ENCODE measurements at places on chromosomes 3 and 15.

DNA sequence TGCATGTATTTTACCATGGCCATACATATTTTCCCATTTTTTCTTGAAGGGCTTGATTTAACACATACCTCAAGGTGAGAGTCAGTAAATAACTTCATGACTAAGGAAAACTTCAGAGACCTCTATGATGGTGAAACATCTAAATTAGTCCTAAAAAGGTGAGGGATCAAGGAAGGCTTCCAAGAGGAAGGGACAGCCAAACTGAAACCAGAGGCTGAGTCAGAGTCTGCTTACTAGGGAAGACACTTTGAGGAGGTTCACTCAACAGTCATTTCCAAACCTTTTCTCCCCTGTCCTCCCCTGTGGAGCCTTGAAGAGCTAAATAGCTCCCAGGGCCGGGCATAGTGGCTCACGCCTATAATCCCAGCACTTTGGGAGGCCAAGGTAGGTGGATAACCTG lies 206.6 kb downstream of the SHQ1 start:
- DNase-seq: no peak

GRCh38 chr3:9151240-9151639 lies 98.2 kb downstream of the SRGAP3 start:
- no peak for DNase-seq

- DNase-seq: no peak
Observed at GRCh38 chr15:80780416-80781221, 1.4 kb downstream of the CEMIP start.

- DNase-seq: no peak
Observed at GRCh38 chr3:172542999-172543398, 19.8 kb upstream of the TNFSF10 start.

- DNase-seq: no peak
Observed at GRCh38 chr3:108818404-108818803, 4.2 kb upstream of the TRAT1 start.
